Activated T-cell treated with anti-CD3 and anti-CD28 coated beads, Interleukin-2, amount 50 U/mL, for 48 hours (primary cell): ENCODE measurements at places on chromosomes 6 and 20.

DNA sequence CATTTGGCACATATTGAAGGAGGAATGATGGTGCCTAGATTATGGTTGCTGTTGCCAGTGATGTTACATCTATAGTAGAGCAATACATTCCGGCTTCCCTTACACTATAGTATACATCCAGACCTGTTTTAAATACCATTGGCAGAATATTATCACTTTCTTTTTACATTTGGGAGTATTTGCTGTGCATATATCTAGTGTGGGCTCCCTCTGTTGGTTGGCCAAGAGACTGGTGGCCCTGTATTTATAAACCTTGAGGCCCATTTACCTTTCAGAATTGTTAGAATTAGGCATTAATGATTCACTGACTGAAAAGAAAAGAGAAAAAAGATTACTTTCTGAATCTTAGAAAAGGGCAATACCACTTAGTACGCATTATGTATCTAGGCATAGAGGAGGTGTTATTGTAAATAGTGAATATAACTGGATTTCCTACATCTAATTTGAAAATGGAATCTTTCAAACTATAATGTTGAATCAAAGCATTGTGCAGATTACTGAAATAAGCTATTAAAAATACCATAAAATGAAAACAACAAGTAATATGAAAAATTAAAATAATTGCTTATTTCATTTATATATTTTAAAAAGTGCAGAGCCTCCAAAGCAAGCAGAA is 628.8 kb upstream of the MAN1A1 start:
- DNase-seq, result no peak

DNA sequence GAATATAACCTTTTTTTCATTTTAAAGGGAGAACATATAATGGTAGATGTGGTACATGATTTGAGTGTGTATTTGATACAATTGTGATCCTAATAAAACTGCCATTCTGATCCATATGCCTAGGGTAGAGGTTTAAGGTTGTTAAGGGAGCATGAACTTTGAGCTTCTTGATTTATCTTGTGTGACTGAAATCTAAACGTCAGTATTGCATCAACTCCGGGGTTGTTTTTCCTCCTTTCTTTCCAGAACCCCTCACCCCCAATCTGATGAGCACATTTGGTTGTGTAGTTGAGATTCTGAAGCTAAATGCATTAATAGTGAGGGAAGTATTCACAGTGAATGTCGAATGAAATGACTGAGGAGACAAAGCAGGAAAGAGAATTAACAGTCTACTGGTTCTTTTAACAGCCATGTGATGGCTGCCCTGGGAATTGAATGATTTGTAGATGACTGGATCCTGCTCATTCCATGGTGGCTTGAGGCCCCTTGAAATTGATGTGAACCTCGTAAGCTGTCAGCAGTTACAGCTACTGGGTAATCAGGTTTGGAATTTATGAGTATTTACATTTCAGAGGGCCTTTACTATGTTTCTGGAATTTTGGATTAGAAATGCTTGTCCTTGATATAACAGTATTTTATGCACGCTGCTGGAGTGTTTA is 44.8 kb downstream of the FARS2 start:
- no peak for DNase-seq

DNA sequence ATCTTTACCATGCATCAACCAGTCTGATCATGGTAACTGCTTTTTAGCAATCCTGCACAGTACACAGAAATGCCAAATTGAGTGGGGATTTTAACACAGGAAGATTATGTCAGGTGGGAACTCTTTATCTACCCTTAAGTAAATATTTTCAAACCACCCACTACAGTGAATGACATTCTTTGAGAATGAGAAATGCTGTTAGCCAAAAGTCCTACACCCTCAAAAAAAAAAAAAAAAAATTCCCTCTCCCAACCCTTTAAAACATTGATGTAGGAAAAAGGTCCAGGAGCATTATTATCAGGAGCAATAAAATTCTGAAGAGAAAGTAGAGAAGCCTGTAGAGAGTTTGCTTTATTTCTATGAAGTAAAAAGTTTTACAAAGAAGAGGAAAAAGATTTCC is 307.2 kb upstream of the THEMIS start:
- no peak for DNase-seq

GRCh38 chr6:129393654-129394053 is 316.3 kb downstream of the ARHGAP18 start:
- no peak for DNase-seq

DNA sequence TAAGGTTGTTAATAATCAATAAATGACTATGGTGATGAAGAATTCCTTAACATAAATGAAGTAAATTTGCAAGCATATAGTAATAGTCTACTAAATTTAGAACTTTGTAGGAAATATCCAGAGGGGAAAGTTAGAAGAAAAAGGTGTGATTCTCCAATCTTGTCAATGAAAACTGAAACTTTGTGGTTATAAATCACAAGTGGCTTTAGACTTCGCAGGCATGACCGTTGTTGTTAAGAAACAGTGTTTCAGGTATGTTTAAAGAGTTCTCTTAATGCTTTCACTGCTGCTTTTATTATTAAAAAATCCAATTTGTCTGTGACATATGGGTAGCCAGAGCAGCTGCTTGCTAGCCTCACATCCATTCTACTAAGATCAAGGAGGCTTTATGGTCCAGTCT is 475.6 kb upstream of the ADGRB3 start:
- DNase-seq, result no peak

GRCh38 chr20:62958388-62959100 is 6.0 kb downstream of the SLC17A9 start:
- DNase-seq, result no peak

GRCh38 chr6:47135772-47136171 is 93.6 kb upstream of the ADGRF1 start:
- DNase-seq, result no peak

DNA sequence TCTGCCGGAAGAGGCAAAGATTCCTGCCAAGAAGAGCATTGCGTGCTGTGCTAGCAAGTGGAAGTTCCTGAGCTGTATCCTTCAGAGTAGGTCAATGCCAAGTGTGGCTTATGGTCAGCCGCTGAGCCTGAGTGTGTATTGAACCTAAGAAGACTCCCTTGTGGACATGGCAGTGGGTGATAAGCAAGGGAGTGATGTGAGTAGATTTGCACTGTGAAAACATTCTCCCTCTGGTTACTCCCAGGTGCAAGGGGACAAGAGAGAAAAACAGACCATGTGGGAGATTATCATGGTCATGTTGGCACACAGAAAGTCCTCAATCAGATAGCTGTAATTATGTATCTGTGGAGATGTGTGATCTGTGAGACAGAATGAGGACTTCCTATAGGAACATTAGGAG is 6.1 kb upstream of the TMEM74B start:
- DNase-seq, result no peak

DNA sequence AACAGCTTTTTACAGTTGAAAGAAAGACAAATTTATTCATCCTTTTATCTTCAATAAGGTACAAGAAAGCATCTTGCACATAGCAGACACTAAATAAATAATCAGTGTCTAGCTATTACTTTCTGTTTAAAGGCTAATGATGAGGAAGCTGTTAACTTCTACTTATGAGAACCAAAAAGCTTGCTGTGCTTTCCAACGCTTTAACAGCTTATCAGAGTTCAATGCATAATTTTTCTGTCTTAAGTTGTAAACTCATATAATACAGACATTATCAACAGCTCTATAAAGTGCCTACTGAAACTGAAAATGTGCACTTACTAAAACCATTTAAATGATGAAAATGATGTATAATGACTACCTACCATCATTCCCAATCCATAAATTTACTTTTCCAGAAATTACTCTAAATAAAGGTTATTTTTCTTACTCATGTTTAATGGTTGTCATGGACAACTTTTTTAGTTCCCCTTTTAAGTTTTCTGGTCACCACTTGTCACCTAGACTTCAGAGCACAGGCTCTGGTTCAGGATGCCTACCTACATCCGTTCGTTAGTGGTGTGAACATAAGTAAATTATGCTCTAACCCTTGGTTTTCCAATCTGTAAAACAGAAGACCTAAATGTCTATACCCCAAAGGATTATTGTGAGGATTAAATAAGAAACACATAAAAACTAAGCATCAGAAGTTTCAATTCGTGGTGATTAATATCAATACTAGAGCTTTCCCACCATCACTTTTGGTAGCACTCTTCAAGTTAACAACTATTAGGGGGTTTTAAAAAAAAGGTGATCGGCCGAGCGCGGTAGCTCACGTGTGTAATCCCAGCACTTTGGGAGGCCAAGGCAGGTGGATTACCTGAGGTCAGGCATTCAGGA is 8.0 kb downstream of the PNISR start:
- DNase-seq, result no peak

- no peak for DNase-seq
These were observed 8.7 kb downstream of the SGK2 start for GRCh38 chr20:43567477-43567876.

DNA sequence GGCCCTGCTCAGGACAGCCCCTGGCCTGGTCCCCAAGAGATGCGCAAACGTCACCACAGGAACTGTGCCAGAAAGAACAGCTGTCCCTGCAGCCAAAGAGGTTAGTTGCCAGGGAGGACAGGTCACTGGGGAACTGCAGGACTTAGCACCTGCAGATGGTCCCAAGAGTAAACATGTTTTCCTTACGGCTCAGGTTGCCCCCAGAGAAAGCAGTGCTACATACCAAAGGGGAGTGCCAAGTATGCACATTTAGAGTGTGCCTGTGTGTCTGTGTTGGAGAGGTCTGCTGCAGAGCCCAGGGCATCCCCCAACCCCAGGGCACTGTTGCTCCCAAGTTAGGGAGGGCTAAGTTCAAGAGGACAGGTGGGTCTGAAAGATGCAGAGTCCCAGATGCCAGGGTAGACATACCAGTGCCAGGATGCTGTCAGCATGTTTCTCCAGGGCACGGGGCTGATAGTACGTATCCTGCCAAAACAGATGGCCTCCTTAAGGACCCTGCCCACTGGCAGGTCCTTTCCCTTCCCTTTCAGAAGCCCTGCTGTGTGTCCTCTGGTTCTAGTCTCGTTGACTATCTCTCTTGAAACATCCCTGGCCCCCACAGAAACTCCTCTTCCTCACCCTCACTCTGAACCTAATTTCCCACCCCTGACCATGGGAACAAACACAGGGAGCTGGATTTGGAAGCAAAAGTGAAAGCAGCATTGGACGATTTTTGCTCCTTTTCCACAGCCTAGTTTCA is 1.3 kb downstream of the ABHD16A start:
- DNase-seq, result no peak

GRCh38 chr6:111943726-111944125 is 70.5 kb upstream of the FYN start:
- no peak for DNase-seq
